Stimulated activated CD4-positive, alpha-beta T cell treated with anti-CD3 and anti-CD28 coated beads, Interleukin-12 subunit alpha, Interleukin-12 subunit beta, amount 100 ng/mL, for 24 hours (primary cell): ENCODE measurements at places on chromosomes 6 and 20.

DNA sequence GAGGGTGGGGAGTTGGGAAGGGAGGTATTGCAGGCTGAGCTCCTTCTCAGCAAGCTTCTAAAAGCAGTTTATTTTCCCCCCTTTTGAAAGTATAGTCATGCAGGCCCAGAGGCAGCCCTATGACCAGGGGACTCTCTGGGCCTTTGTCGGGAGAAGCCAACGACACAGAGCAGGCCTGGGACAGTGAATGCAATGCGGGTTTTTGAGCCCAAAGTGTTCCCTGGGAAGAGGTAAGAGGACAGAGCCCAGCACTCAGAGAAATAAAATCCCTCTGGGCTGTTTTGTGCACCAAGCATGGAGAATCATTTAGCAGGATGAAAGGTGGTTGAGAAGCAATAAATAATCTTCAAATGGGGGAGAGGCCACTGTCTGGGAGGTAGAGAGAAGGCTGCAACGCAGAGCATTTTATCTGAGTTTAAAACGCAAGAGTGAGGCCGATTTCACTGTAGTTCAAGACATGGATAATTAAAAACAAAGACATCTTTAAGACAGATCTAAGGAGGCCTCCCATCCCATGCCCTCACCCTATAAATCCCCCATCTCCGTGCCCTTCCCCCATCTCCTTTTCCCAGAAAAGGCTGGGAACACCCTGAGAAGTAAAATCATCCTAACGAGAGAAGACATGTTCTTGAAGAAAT, 237.5 kb downstream of the CDC5L start:
- DNase-seq, result no peak

DNA sequence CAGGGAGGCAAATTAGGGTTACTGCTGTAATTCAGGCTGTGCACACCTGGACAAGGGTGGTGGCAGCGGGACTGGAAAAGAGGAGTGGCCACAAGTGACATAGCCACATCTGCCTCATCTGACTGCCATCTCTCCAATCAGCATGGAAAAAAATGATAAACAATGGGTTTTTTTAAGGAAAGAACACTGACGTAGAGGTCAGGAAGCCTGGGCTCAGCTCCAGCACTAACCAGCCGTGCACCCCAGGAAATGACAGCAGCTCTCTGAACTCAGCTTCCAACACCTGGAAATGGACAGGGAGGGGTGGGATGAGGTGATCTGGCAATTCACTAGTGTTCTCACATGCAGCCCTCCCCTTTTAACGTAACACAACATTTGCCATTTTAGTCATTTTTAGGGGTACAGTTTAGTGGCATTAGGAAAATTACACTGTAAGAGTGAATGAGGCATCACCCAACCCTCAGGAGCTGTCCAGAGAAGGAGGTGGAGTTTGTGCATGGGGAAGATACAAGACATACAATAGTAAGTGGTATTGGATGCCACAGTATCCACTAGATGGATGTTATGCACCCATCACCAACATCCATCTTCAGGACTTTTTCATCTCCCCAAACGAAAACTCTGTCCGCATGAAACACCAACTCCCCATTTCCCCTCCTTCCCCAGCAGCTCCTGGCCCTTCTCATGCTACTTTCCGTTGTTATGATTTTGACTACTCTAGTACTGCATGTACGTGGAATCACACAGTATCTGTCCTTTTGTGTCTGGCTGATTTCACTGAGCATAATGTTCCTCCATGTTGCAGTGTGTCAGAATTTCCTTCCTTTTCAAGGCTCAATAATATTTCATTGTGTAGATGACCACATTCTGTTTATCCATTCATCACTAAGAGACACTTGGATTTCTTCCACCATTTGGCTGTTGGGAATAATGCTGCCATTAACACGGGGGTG, 215.5 kb upstream of the ECI2 start:
- DNase-seq, result no peak

- no peak for DNase-seq
Measured at GRCh38 chr6:77368660-77369313, 94.5 kb downstream of the HTR1B start.

- no peak for DNase-seq
Measured at GRCh38 chr6:26389349-26389894, 6.5 kb downstream of the BTN2A2 start.

GRCh38 chr6:24922170-24922569, 13.6 kb downstream of the RIPOR2 start:
- DNase-seq, result no peak

GRCh38 chr6:143098054-143098671, 37.5 kb downstream of the AIG1 start:
- no peak for DNase-seq

DNA sequence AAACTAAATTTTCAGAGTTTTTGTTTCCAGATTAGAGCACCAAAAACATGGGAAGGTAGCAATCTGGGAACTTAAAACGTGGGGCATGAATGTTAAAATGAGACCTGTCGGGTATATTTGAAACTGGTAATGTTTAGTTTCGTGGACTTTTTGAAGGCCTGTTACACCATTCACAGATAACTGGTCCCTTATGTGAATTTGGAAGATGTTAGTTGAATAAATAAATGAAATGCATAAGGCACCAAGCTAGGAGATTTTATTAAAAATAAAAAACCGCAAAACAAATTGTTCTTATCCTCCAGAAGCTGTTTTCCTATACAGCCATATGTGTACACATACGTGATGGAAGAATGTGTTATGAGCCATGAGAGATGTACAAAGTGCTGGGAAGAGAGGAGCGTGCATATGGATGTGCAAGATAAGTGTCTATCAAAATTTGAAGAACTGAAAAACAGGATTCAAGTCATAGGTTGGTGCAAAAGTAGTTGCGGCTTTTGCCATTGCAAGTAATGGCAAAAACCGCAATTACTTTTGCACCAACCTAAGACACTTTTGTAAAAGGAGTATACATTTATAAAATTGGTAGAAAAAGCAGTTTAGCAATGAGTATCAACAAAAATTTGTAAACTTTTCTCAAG, 700 bp upstream of the MCUR1 start:
- no peak for DNase-seq

DNA sequence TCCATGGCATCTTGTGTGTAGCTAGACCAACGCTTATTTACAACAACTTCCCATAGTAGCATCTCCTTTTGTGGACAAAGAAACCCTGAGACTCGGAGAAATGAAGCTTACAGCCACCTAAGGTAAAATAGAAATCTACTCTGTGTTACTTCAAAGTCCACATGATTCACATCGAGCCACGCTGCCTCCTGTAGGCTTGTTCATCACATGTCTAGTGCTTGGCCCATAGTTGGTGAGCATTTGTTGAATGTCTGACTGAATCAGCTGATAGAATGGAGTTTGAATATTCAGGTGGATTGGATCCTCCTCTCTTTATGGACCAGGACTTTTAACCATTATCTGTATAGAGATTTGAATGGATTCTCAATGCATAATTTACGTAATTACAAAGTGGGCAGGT, 130.7 kb downstream of the CCDC170 start:
- DNase-seq, result no peak

DNA sequence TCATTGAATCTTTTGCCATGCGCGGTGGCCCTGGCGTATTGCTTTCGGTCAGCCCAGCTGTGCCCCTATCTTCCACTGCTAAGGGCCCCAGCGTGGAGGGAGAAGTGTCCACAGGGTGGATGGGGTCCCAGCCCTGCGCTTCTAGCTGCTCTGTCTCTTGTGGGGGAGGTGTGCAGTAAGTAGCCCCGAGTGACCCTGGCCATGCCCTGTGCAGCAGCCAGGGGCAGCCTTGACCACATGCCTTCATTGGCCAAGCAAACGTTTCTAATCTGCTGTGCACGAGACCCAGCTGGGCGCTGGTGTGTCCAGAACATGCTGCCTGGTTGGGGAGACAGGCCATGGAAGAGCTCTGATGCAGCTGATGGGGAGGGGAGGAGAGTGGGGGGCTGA, 13.6 kb downstream of the TMEM181 start:
- DNase-seq, result no peak

DNA sequence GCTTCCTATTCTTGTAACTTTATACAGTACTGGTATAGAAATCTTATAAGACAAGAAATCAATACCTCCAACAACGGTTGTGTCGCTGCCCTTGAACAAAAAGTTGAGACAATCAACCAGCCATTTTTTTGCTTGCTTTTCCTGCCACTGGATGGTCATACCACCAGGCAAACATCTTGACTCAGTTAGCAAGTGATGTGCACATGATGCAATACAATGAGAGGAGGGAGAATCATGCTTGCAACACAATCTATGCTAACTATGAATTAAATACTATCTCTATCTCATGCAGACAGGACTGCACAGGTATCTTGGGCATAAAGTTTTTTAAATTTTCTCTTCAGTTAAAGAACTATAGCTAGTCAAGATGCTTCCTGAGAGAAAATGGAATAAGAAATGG, 877.7 kb upstream of the CITED2 start:
- DNase-seq, result no peak

DNA sequence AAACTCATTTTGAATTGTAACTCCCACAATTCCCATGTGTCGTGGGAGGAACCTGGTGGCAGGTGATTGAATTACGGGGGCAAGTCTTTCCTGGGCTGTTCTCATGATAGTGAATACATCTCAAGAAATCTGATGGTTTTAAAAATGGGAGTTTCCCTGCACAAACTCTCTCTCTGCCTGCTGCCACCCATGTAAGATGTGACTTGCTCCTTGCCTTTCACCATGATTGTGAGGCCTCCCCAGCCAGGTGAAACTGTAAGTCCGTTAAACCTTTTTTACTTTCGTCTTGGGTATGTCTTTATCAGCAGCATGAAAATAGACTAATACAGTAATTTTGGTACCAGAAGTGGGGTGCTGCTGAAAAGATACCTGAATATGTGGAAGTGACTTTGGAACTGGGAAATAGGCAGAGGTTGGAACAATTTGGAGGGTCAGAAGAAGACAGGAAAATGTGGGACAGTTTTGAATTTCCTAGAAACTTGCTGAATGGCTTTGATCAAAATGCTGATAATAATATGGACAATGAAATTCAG, 41.4 kb upstream of the SAMHD1 start:
- no peak for DNase-seq

- no peak for DNase-seq
Measured at GRCh38 chr6:111657146-111657545, 51.5 kb upstream of the TRAF3IP2 start.

DNA sequence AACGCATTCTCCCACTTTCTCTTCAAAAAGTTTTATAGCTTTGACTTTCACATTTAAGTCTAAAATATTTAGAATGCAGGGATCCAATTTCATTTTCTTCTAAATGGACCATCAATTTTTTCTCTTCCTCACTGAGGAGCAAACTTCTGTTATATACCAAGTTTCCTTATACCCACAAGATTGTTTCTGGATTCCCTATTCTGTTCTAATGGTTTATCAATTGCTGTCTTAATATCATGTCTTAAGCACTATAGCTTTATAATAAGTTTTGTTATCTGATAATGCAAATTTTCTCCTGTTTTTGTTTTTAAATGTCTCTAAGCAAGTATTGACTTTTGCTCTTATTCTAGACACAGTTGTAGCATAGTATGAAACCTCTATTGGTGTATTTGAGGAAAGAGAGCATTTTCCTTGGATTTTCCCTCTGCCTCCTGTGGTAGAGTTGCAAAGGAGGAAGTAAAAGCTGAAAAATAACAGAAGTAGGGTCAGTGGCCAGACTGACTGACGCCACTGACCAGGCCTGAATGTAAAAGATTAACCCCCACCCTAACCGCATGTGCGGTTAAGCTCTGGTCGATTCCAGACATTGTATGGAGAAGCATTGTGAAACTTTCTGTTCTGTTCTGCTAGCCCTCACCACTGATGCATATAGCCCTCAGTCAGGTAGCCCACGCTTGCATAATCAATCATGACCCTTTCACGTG, 40.3 kb downstream of the GPX5 start:
- no peak for DNase-seq

DNA sequence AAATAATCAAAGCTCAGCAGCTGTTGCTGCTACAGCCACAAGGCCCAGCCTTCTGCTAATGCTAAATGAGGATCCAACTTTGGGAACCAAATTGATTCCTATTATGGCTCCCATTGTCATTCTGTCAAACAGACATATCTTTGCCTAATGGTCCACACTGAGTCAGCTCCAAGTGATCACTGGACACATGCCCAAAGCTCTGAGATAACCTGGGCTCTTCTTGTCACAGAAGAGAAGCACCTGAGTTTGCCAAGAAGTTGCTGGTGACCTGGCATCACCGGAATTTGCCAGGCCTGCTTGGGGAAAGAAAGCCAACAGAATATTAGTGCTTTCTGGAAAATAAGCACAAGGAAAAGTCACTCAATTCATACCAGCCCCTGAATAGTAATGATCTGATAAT, 5.8 kb downstream of the TNFRSF21 start:
- DNase-seq, result no peak

GRCh38 chr6:112030961-112031660, 22.8 kb upstream of the CCN6 start:
- DNase-seq, result no peak

DNA sequence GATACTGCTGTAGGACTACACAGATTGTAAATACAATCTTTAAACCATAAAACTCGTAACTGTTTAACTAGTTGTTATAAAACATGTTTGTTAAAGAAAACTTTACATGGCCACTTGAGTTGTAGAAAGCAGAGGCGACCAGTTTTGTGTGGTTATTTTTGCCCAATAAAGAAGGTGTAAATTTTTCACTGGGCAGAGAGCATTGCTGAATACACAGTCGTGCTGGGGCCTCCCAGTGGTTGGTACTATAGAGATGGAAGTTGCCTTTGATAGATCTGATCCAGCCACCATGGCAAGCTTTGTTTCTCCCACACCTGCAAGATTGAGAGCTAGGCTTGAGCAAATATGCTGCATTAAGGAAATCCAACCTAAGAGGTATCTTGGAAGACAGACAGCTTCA, 34.0 kb upstream of the YWHAB start:
- no peak for DNase-seq
